ENCODE measurements at places on chromosomes 4 and X.

DNA sequence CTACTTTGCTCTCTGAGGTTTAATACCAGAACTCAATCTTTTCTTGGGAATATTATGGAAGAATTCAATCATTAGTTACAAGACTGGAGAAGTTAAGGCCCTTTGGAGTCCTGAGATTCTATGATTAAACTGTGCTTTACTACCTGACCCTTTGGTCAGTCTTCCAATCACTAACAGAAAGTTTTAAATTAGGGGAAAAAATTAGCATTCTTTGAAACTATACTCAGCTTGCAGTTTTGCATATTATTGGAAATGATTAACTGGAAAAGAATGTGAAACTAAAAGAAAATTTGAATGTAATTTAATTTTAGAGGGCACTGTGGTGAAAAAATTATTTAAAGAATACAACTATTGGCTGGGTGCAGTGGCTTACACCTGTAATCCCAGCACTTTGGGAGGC, 18.7 kb upstream of the GPR34 start:
- no peak for DNase-seq

DNA sequence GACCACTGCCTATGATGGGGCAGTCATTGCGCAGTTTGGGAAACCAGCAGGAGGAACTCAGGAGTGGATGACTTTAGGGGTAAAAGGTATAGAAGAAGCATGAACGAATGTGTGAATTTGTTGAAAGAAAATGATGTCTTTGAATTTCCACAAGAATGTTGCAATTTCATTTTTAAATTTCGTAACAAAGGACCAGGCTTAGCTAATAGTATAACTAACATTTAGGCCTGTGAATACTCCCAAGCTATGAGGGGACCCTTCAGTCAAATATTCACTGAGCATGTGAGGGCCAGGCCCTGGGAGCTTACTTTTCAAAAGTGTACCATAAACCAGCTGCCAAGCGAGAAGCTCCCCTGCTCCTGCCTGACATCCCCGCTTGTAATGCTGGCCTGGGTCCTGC, 5.3 kb downstream of the MPC1L start:
- no peak for DNase-seq

DNA sequence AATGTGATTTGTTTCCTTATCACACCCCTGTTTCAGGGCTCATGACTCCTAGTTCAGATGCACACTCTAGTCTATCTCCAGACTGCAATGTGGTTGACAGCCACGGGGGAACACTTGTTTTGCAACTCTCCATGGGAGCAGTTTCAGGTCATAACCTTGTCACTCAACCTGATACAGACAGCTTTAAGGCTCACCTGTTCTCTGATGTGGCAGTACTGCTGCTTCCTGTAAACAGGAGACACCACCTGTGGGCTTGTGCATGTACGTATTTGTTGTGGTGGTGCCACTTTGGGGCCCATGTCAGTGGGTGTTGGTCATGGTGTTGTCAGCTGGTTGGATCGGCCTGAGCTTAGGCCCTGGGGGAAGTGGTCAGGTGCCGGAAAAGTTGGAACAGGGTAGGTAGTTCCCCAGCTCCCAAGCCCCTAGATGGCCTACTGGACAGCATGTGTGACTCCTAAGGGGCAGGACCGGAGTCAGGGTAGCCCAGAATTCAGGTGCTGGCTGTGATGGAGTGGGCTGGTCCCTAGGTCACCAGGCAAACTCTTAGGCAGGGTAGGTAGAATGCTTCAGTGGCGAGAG, 46.2 kb downstream of the FAM9B start:
- DNase-seq = no peak

GRCh38 chr4:27176881-27177280, 316.2 kb downstream of the STIM2 start:
- DNase-seq = no peak

DNA sequence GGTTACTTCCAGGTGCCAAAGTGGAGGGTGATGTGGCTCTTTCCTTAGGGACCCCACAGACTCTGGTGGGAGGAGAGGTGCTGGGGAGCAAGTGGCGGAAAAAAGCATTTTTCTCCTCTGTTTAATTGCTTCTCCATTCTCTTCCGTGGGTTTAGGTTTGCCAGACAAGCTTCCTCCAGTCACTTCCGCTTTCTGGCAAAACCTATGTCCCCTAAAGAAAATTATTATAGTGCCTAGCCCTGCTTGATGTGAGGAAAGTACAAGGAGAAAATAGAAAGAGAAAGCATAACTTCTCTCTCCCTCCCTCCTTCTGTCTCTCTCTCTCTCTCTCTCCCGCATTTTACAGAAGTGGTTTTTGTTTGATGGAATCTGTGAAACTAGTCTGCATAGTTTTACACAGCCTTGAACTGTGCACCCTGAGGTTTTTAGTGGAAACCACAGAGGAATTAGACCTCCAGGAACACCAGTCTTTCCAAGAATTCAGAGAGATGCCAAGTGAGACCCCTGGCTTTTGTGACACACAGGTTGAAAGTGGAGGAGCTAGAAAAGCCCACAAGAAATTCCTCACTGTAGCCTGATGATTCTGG, 231.1 kb upstream of the ANXA3 start:
- no peak for DNase-seq

- DNase-seq = no peak
Observed at GRCh38 chr4:77045490-77045889, 30.3 kb downstream of the CCNI start.

All from stimulated activated CD8-positive, alpha-beta memory T cell treated with anti-CD3 and anti-CD28 coated beads, Interleukin-7, amount 100 ng/mL, for 1 hour (primary cell).